ENCODE measurements at places on chromosomes 6 and 20.

DNA sequence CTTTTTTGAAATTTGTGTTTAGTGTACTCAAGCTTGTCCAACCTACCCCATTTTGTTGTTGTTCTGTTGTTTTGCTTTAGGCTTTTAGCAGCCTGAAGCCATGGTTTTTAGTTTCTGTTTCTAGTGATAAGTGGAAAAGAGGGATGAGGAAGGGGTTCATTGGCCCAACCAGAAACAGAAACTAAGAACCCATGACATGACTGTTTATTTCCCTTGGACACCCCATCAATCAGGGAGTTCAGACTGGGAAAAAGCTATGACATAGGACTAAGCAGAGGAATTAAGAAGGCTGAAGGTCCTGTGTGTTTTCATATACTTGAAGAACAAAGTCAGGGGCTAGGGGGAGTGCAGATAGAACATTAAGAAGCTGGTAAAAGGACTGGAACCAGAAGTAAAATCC is 194.5 kb upstream of the THEMIS start:
- no peak for DNase-seq

DNA sequence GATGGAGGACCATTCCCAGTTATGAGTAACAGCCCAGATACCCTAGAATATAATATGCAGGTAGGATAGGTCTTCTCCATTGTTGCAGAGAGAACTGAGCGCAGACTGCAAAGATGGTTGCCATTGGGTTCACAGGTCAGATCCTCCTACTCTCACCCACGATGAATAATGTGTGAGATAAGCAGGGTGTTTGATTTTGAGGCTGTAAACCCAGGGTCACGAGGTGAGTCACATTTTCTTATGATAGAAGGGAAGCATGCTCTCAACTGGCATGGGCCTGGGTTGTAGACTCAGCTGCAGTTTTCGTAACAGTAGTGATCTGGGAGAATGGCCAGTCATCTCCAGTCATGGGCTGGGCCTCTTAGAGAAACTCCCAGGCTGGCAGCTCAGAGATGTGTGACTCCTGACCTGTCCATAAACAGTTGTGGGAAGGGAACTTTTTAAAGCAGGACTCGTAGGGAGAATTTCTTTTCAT is 74.2 kb downstream of the CD164 start:
- no peak for DNase-seq

DNA sequence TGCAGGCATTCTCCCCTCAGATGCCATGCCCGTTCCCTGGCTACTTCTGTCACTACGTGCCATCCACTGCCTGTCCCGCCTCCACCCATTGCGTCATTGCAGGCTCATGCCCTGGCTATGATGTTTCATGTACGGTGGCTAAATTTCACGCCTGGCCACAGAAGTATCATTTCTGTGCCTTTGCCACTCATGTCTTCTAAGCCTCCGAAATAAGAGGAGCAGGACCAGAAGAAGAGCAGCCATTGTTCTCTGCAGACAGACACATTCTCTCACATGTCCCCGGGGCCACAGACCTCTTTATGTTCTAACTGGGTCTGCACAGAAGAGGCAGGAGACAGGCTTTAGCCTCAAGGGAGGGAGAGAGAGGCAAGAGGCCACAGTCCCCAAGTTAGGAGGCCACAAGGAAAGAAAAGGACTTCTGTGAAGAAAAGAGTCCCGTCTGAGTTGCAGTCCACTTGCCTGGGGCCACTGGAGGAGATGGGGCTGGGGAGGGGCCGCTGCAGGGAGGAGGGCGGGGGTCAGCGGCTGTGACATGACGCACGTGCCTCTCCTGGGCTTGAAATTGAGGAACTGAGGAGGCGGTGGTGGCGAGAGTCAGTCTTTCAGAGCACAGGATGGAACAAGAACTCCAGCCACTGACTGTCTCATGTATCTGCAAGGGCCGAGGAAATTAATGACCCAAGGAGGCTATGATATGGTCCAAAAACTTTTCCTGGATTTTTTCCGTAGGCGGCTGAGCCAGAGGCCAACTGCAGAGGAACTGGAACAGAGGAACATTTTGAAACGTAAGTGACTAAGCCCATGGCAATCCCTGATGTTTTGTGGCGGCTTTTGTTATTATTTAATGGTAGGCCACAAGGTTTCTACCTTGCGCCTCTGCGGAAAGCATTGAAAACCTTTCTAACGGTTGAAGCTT is 55.9 kb downstream of the TBC1D7 start:
- DNase-seq: no peak

DNA sequence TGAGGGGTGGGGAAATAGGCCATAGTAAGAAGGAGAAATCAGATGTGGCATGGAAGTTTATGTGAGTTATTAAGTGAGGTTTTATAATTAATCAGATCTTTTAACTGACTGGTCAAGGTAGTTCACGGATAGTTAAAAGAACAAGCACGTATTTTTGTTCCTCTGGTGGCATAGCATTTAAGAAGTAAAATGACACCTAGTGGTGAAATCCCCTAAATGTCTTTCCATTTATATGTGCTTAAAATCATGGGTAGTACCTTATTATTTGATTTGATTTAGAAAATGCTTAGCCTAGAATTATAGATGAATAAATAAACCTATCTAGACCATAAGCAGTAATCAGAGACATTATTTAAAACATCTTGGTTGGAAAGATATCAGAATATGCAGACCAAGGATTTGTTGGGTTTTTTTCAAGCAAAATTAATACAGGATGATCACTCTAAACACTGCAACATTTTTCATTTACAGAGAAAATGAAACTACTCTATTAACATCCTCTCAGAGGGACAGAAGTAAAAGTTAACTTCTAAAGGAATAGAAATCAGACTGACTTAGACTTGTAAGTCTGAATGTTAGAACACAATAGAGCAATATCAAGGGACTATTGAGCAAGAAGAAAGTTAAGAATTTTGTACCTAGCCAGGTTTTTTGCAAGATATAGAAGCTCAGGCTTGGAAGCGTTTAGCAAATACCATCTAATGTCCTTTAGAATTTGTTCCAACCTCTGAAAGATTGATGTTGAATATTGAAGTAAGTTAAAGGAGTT is 81.1 kb downstream of the STXBP5 start:
- DNase-seq: no peak

- DNase-seq: no peak
Observed at GRCh38 chr20:59822291-59823029, 111.0 kb downstream of the SYCP2 start.
